ENCODE measurements at places on chromosomes 3 and 15.

DNA sequence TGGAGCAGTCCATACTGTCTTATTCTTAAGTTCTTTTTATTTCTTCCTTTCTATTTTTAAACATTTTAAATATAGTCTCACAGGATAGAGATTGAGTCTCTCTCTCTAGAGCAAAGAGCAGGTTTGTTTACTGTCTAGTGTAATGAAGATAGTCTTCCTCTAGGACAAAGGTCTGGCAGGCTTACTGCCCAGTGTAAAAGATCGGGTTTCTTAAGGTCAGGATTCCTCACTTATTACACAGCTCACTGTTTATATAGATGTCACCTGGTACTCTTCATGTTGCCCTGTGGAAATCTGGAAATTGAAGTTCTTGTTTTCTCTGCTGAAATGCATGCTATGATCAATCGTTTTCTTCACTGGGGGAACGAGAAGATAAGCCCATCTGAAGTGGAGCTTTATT is 76.0 kb downstream of the ZBBX start:
- no peak for DNase-seq

GRCh38 chr3:154540950-154541604 is 111.1 kb upstream of the GPR149 start:
- DNase-seq: no peak

DNA sequence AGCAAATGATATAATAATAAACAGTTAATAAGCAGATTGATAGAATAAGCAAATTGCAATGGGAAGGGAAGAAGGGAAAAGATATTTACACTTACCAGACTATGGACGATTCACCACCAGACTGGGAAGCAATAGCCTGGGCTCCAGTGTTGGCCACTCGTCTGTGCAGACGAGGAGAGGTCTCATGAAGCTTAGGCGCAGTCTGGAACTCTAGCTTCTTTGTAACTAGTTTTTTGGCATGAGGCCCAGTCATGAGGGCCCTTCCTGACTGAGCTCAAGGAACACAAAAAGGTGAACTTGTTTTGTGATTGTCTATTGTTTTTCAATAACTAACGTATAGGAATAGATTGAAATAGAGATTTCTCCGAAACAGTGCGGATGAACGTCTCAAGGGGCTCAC is 63.3 kb upstream of the GATM start:
- no peak for DNase-seq

DNA sequence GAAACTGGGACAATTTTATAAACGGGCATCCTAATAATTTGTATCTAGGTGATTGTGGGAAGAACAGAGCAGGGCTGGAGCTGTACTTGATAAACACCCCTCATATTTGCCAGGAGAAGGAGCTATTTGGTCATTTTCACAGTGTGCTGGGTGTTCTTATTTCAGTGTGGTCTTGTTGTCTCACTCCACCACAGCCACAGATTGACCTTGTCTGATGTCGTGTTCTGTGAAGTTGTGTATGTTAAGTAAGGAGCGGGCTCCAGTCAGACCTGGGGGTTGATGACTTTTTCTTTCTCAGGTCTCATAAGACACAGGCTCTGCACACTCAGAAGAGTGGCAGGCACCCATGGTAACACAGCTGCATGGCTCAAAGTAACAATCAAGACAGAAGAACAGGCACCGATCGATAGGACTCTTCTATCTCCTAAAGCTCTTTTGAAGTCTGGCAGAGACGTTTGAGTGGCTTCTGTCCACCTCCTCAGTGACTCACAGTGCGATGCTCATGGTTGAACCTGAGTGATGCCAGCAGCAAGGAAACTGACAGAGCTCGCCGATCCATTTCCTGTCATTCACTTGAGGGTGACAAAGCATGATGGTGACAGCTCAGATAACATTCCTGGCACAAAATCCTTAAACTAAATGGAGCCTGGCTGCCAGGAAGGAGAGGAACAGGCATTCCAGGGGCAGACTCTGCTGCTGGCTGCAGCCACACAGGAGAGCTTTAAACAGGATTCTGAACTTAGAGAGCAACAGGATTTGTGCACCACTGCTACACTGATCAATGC is 20.8 kb downstream of the DPH3 start:
- DNase-seq: no peak

DNA sequence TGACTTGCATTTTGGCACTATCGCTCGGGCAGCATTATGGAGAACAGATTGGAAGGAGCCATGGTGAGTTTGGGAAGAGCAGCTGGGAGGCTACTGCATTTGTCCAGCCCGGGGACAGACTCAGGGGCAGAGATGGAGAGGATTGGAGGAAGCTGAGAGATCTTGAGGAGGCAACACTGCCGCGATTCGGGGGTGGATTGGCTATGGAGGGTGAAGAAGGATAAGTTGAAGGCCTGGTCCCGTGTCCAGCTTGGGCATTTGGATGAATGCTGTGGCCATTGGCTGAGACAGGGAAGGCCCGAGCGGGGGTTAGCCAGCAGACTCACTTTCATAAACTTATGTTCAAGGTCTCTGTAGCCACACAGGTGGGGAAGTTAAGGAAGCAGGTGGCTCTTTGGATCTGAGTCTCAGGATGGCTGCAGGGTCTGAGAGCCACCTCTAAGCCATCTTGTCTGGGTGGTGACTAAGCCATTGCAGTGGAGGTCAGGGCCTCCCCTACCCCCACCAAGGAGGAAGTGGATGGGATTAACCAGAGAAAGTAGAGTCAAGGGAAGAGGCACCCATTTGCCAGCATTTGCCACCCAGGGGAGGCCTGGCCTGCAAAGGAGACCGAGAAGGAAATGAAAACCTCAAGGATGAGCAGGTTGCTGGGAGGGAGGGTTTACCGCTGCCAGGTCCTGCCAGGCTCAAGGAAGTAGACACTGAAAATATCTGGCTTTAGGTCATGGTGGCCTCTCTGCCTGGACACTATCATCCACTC is 144.0 kb upstream of the TLE3 start:
- DNase-seq: no peak

- DNase-seq: no peak
Measured at GRCh38 chr3:169117264-169117663, 546.2 kb downstream of the MECOM start.

DNA sequence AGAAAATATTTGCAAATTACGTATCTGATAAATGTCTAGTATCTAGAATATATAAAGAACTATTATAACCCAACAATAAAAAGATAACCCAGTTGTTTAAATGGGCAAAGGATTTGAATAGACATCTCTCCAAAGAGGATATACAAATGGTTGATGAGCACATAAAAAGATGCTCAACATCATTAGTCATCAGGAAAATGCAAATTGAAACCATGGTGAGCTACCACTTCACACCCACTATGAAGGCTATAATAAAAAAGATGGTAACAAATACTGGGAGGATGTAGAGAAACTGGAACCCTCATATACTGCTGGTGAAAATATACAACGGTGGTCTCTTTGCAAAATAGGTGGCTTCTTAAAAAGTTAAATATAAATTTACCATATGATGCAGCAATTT is 28.0 kb downstream of the RAD51 start:
- no peak for DNase-seq

All from stimulated activated CD4-positive, alpha-beta T cell treated with anti-CD3 and anti-CD28 coated beads, Interleukin-1b, Interleukin-23, amount 100 ng/mL, for 1 hour (primary cell).